ENCODE measurements at places on chromosomes 11 and 22. TPM values are rescaled to one million over a fixed set of nuclear protein-coding genes. Genes with fewer than 3 reads are reported as not detected.

Gene MS4A12
- total RNA-seq, result not detected

Gene OR52I2
- not detected for total RNA-seq

Gene C22orf31
- not detected for total RNA-seq

Gene TRAPPC4
- total RNA-seq, result 89.1 TPM

Gene NPTXR
- 1.4 TPM for total RNA-seq

Gene IGLL1
- total RNA-seq, result not detected

Gene MS4A2
- not detected for total RNA-seq

DNA sequence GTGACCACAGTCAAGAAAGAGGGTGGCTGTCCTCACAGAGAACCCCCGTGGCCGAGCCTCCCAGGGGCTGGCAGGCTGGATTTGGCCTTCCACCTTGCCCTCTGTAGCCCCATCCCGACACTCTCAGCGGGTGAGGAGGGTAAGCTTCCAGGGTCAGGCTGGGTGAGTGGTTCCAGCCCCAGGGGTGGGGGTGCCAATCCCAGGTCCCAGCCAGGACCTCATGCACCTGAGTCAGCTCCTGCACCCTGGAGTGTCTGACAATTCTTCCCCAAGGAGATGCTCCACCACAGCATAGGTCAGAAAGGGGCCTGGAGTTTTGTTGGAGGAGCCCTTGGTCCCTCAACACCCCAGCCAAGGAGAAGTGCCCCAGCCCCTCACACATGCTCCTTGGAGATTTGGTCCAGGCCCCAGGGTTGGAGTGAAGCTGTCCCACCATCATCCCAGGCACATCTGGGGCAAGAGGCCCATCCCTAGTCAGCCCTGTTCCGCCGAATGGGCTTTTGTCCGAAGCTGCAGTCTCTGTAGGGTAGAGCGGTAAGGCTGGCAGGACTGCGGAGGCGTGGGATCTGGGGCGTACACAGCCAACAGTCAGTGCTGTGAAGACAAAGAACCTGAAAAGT lies 8.4 kb downstream of the LINC01488 start:
- peaks cover 19% of the 10 kb centered on the region for H3K4me1 ChIP-seq
- peaks cover 2% of the 10 kb centered on the region for H3K27me3 ChIP-seq
- H3K4me3 ChIP-seq, result no peak overlapping the region
- H3K36me3 ChIP-seq, result no peaks in the 10 kb centered on the region
- no peak overlapping the region for H3K27ac ChIP-seq

DNA sequence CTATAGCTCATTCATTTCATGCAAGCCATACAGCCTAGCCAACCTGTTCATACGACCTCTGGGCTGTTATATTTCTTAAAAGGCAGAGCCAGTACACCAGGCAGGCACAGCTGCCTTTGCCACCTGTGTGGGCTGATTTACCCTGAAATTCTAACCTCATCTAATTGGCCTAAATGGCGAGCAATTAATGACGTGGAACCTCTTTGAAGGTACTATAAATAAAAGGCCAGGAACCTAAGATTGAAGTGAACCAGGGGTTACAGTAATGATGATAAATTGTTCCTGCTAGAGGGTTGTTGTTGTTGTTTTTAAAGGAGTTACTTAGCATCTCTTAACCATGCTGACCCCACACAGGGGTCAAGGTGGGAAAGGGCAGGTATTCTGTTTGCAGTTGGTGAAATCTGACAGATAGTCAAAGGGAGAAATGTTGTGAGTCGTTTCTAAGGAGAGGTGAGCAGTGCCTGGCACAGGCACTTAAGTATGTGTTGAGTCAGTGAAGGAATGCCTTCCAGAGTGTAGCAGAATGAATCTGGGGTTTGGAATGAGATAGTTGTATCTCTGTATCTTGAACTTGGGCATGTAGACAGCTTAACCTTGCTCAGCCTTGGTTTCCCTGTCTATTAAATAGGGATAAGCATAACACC lies 213.5 kb upstream of the NAV2 start:
- H3K4me1 ChIP-seq, result no peaks in the 10 kb centered on the region
- H3K27me3 ChIP-seq, result peaks cover 24% of the 10 kb centered on the region
- H3K4me3 ChIP-seq, result no peak overlapping the region
- DNase-seq, result peak; percentile 58
- H3K36me3 ChIP-seq, result no peaks in the 10 kb centered on the region

GRCh38 chr11:77449784-77450183 lies 24.1 kb downstream of the PAK1 start:
- H3K27me3 ChIP-seq, result peaks cover 24% of the 10 kb centered on the region
- no peak for DNase-seq
- no peak overlapping the region for H3K4me3 ChIP-seq
- H3K36me3 ChIP-seq, result no peaks in the 10 kb centered on the region

DNA sequence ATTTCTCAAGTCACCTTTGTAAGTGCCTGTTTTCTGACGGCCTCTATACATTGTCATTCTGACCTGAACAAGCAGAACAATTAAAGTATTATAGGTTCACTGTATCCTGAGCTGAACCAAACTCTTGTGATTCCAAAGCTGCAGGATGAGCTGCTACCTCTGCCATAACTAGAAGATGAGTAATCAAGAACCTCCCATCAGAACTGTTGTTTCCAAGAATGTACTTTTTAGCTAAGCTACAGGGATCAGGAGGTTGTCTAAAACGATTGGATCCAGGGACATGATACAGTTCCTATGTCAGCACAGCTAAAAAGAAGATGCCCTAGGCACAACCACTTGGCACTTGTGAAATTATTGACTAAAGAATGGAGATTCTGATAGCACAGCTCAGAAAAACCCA lies 288.4 kb upstream of the CCDC90B start:
- peak overlapping the region; percentile 2 for H3K4me3 ChIP-seq
- H3K27ac ChIP-seq, result peak overlapping the region; percentile 78
- H3K36me3 ChIP-seq, result no peaks in the 10 kb centered on the region
- H3K27me3 ChIP-seq, result no peaks in the 10 kb centered on the region
- peaks cover 54% of the 10 kb centered on the region for H3K4me1 ChIP-seq
- DNase-seq, result peak; percentile 51

GRCh38 chr22:49807780-49808708 lies 19.6 kb downstream of the BRD1 start:
- no peaks in the 10 kb centered on the region for H3K27me3 ChIP-seq
- peaks cover 14% of the 10 kb centered on the region for H3K36me3 ChIP-seq
- no peak overlapping the region for H3K4me3 ChIP-seq
- DNase-seq, result no peak

DNA sequence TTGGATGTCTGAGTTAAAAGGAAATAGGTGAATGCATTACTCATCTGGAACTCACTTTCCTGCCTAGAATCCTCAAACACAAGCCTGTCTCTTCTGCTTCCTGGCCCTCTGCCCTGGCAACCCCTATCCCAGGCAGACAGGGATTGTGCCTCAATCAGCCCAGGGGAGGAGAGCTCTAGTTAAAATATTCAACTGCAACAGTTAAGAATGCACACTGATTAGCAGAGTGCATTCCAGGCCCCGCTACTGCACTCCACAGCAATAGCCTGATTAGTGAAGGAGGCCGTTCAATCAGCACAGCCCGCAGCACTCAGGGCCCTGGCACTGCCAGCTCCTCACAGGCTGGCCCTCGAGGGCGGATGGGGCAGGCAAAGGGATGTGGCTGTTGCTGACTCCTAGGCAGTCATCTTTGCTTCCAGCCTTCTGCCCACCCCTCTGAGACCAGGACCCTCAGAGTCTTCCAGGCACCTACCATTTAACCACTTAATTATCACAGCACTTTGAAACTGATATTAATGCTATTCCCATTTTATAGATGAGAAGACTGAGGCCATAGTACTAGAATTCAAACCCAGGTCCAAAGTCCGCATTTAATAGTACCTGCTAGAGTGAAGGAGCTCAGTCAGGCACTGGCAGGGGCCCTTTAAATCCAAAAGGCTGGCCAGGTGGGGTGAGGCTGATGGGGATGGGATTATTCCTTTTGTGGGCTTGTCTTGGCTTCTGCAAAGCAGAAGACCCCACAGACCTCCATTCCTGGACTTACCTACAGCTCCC lies 435.3 kb downstream of the SOX6 start:
- no peaks in the 10 kb centered on the region for H3K4me1 ChIP-seq
- H3K36me3 ChIP-seq, result no peaks in the 10 kb centered on the region
- peaks cover 3% of the 10 kb centered on the region for H3K27me3 ChIP-seq
- H3K4me3 ChIP-seq, result no peak overlapping the region

DNA sequence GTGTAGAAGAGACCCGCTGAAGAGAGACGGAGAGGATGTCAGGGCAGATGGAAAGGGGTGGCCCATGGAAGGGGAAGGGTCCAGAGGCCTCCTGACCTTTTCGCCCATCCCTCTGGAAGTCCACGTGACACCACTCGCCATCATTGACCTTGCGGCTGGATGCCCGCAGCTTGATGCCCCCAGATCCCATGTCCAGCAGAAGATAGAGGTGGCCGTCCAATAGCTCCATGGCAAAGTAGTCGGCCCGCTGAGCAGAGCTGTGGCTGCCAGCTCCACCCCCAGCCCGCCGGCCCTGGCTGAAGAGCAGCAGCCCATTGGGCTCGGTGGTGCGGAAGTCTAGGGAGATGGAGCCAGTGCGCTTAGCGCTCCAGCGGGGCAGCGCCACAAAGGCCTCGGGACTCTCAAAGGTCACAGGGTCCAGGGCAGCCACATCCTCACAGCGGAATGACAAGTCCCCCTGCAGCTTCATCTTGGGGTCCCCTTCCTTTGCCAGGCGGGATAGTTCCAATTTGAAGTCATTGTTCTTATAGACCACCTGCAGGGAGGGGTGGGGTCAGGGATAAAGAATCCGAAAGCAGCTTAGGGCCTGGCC lies 55.7 kb downstream of the NRXN2 start:
- DNase-seq, result no peak
- peaks cover 27% of the 10 kb centered on the region for H3K27me3 ChIP-seq
- no peak overlapping the region for H3K4me3 ChIP-seq
- no peaks in the 10 kb centered on the region for H3K4me1 ChIP-seq

DNA sequence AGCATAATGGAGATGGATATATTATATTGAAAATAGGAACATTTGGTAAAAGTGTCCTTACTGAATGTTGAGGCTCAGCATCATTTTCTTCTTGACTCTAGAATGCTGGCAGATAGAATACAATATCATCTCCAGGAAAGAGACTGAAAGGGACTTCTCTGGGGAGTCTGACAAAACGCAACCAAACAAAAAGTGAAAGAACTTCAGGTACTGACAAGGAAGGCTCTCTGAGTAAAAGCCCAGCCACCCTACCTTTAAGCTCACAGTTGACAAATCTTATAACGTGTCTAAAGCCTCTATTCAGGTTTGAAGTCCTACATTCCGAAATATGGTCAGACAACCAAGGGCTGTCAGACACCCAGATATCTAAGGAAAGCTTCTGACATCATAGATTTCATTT lies 590.8 kb downstream of the SOX6 start:
- H3K27me3 ChIP-seq, result no peaks in the 10 kb centered on the region
- H3K4me3 ChIP-seq, result no peak overlapping the region
- no peaks in the 10 kb centered on the region for H3K4me1 ChIP-seq

GRCh38 chr22:30488121-30488520 lies 16.3 kb upstream of the SEC14L3 start:
- DNase-seq, result no peak
- H3K36me3 ChIP-seq, result no peaks in the 10 kb centered on the region
- H3K4me1 ChIP-seq, result peaks cover 1% of the 10 kb centered on the region
- no peak overlapping the region for H3K4me3 ChIP-seq

- peak overlapping the region; percentile 21 for H3K4me3 ChIP-seq
- H3K27ac ChIP-seq, result no peak overlapping the region
- peak; percentile 60 for DNase-seq
- H3K27me3 ChIP-seq, result no peaks in the 10 kb centered on the region
- peaks cover 48% of the 10 kb centered on the region for H3K4me1 ChIP-seq
Observed at GRCh38 chr11:24238771-24239645, 257.8 kb upstream of the LUZP2 start.

DNA sequence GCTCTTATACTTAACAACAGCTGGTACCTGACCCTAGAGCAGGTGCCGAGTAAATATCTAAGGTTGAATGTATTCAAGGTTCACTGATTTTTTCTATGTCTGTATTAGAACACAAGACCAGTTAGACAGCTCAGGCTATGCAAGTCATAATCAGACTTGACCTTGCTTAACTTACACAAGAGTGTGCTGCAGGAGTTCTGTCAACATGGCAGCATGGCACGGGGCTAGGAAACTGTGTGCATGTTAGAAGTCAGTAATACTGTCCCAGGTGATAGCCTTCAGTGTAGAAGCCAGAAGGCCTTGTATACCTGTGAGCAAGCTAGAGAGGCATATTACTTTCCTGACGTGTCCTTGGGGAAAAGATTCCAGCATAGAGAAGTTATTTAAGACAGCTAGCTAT lies 253.1 kb downstream of the FAT3 start:
- H3K27ac ChIP-seq, result no peak overlapping the region
- no peak overlapping the region for H3K4me3 ChIP-seq
- H3K27me3 ChIP-seq, result no peaks in the 10 kb centered on the region
- no peaks in the 10 kb centered on the region for H3K4me1 ChIP-seq
- no peaks in the 10 kb centered on the region for H3K36me3 ChIP-seq

GRCh38 chr11:116281173-116282160 lies 491.3 kb downstream of the BUD13 start:
- no peak for DNase-seq
- no peaks in the 10 kb centered on the region for H3K36me3 ChIP-seq
- no peak overlapping the region for H3K27ac ChIP-seq
- no peak overlapping the region for H3K4me3 ChIP-seq
- H3K27me3 ChIP-seq, result no peaks in the 10 kb centered on the region
- H3K4me1 ChIP-seq, result no peaks in the 10 kb centered on the region

- H3K27me3 ChIP-seq, result peaks cover 38% of the 10 kb centered on the region
- no peaks in the 10 kb centered on the region for H3K4me1 ChIP-seq
- H3K36me3 ChIP-seq, result no peaks in the 10 kb centered on the region
- no peak overlapping the region for H3K4me3 ChIP-seq
- no peak for DNase-seq
- H3K27ac ChIP-seq, result no peak overlapping the region
Observed at GRCh38 chr11:2523821-2524391, 79.1 kb downstream of the KCNQ1 start.

- H3K36me3 ChIP-seq, result peaks cover 27% of the 10 kb centered on the region
- peaks cover 10% of the 10 kb centered on the region for H3K27me3 ChIP-seq
- no peak overlapping the region for H3K4me3 ChIP-seq
Observed at GRCh38 chr11:125621995-125622394, 3.0 kb upstream of the CHEK1 start.

Measured in HFFc6 (cell line).